AG09319 (cell line): ENCODE measurements at places on chromosomes 4 and X.

- no peak for DNase-seq
Observed at GRCh38 chr4:104589264-104589868, 94.7 kb upstream of the CXXC4 start.

DNA sequence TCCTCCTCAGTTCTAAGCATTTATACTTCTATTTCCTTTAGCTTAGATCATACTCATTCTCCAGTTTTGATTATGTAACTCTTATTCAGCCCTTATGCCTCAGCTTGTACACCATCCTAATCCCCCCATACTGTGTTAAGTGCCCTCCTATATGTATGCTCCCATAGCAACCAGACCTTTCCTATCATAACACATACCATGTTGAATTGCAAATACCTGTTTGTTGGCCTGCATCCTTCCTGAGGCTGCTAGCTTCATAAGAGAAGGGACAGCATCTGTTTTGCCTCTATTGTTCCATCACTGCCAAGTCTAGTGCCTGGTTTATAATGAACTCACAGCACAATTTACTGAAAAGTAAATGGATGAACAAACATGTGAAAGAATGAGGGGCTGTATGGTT is 443.7 kb downstream of the CENPC start:
- DNase-seq: no peak

GRCh38 chrX:137052643-137053235 is 18.9 kb upstream of the GPR101 start:
- DNase-seq: no peak

- DNase-seq: no peak
Observed at GRCh38 chr4:109290918-109291317, 11.5 kb downstream of the COL25A1 start.

DNA sequence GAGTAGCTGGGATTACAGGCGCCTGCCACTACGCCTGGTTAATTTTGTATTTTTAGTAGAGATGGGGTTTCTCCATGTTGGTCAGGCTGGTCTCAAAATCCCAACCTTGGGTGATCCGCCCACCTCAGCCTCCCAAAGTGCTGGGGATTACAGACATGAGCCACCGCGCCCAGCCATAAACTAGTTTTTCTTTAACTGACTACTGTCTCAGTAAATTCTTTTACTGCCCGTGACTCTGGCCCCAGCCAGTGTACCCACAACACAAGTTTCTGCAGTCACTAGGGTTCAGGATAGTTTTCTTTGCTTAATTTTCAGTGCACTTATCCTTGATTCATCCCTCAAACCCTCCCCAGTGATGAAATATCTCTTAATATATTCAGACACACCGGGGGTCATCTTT is 8.3 kb downstream of the SHROOM2 start:
- DNase-seq: no peak

- DNase-seq: no peak
Observed at GRCh38 chr4:176592976-176593670, 199.6 kb downstream of the VEGFC start.

- DNase-seq: peak; percentile 71
Observed at GRCh38 chr4:107283587-107284559, 247.8 kb upstream of the DKK2 start.

- no peak for DNase-seq
Observed at GRCh38 chrX:155745792-155746191, 133.0 kb upstream of the TMLHE start.

GRCh38 chr4:27215220-27215826 is 354.7 kb downstream of the STIM2 start:
- DNase-seq: no peak

DNA sequence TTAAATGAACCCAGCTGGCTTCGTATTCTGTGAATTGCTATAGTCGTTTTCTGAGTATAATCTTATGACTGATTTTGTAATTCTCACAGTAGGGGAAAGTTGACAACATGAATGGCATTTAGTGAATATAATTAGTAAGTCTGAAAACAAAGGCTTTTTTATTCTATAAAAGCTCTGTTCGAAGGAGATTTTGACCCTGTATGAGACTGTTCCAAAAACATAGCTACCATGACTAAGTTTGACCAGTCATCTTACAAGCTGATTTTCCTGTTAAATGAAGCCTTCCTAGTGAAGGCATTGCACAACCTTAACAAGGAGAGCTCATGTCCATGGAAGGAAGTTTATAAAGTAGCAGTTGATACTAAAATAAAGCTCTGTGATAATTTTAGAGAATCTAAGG is 242.3 kb downstream of the RPA4 start:
- DNase-seq: no peak

DNA sequence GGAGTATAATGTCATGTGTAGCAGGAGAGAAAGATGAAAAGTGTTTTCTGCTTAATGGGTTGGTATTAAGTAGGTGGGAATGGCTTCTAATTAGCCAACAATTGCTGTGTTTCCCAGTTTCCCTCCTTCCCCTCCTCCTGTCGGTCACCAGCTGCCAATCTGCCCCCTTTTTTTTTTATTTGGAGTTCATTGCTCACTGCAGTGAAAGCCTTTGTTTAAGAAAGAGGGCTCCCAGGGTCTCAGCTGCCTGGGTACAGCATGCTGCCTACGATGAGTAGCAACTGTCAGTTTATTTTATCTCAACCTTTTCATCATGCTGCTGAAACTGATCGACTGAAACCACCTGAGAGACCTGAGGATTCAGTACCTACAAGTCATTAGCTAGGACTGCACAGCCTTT is 149.0 kb downstream of the POU4F2 start:
- no peak for DNase-seq

DNA sequence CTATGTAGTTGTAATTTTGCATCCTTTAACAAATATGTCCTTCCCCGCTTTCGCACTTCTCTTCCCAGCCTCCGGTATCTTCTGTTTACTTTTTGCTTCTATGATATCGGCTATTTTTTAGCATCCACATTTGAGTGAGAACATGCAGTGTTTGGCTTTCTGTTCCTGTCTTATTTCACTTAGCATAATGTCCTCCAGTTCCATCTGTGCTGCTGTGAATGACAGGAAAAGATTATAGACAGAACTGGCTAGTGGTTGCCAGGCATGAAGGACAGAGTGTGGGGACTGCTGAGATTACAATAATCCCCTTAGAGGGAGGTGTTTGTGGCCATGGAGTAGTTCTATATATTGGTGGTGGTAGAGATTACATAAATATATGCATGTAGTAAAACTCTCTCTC is 588.6 kb downstream of the NLGN4X start:
- no peak for DNase-seq

GRCh38 chr4:36692586-36692985 is 411.2 kb downstream of the DTHD1 start:
- DNase-seq: no peak

- no peak for DNase-seq
Observed at GRCh38 chrX:40313269-40313668, 215.5 kb upstream of the BCOR start.

- no peak for DNase-seq
Observed at GRCh38 chr4:159267869-159268285, 165.0 kb downstream of the RAPGEF2 start.

- no peak for DNase-seq
Observed at GRCh38 chr4:41647383-41647782, 101.1 kb downstream of the PHOX2B start.

- DNase-seq: no peak
Observed at GRCh38 chrX:150372280-150372679, 9.2 kb downstream of the MAMLD1 start.

DNA sequence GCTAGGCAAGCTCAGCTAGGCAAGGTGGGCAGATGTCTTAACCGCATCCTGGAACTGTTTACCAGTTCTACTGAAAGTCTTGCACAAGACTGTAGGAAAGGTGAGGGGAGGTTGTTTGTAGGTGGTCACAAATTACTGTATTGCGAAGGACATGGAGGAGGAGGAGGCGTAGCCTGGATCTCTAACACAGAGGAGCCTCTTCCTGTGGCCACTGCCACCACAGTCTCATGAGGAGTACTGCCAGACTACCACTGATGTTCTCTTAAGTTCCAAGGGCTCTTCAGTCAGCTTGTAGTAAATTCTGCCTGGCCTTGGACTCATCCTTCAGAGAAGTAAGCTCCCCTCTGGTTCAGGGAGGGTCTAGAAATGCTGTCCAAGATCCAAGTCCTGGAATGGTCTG is 258.6 kb downstream of the FAT4 start:
- no peak for DNase-seq

DNA sequence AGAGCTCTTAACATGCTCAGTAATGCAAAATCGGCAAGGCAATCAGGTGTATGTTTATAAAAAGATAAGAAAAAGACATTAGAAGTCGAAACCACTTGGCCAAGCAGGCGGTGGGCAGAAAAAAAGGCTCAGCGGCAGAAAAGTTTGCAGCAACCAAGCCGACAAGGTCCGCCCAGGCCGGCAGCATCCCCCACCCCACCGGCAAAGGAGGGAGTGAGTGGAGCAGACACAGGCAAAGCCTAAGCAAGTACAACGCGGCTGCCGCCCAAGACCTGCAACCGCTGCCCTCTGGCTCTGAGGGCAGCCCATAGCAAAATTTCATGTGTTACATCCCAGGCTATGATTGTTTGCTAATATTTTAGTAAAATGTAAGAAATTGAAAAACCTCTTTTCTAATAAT is 125.4 kb upstream of the ZCCHC13 start:
- no peak for DNase-seq

- DNase-seq: no peak
Observed at GRCh38 chrX:45709381-45709780, 508.7 kb upstream of the DIPK2B start.

DNA sequence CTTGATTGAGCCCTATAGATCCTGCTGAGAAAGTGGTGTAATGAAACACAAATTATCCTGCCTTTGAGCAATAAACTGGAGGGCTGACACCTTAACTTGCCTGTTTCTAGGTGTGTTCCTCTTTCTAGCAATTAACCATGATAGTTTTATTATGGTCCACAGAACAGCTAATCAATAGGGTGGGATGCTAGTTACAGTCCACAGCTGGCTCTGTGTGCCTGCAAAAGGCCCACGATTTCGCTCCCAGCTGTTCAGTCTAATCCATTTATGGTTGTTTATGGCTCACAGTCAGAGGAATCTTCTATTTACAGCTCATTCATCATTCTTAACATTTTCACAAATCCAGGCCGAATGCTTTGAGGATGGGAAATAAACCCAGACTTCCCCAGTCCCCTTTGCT is 674.9 kb downstream of the SMARCA1 start:
- DNase-seq: no peak

DNA sequence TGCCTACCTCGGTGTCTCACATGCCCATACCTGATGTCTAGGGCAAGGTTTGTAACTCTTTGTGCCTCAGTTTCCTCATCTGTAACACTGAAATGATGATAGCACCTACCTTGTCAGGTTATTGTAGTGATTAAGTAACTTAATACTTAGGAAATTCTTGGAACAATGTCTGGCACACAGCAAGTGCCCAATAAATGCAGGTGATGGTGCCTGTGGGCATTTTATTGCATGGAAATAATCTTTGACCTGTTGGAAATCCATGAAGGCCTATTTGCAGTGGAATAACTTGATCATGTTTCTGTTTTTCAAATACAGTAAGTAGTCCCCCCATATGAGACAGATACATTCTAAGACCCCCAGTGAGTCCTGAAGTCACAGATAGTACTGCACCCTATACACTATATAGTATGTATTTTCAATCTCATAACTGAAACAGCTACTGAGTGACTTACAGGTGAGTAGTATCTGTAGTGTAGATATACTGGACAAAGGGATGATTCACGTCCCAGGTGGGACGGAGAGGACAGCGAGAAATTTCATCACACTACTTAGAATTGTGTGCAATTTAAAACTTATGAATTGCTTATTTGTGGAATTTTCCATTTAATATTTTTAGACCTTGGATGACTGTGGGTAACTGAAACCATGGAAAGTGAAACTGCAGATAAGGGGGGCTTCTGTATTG is 42.1 kb downstream of the AFF1 start:
- DNase-seq: no peak

- DNase-seq: no peak
Observed at GRCh38 chr4:168257768-168258167, 60.8 kb downstream of the DDX60 start.

DNA sequence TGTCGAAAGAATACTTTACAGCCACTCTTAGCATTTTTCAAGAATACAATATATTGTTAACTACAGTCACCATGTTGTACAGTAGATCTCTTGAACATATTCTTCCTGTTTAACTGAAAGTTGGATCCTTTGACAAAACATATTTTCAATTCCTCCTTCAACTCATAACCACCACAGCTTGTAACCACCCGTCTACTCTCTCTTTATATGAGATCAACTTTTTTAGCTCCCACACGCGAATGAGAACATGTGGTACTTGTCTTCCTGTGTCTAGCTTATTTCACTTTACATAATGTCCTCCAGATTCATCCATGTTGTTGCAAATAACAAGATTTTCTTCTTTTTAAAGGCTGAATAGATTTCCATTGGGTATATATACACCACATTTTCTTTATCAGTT is 338.3 kb upstream of the IGFBP7 start:
- no peak for DNase-seq

DNA sequence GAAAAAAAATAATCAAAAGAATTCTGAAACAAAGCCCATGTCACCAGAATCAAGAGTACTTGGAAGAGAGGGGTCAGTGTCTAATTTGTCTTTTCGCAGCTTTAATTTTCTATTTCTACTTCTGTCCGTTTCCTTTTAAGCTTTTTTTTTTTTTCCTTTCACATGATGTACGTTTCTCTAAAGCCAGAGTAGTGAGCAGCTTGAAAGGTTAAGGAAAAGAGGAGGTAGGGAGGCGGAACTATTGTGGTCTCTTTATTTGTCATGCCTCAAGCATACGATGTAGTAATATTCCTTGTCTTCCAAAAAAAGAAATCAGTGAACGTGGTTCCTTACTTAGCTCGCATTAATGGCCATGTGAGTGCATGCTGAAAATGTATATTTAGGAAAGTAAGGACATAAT is 311.5 kb downstream of the TENM3 start:
- no peak for DNase-seq

DNA sequence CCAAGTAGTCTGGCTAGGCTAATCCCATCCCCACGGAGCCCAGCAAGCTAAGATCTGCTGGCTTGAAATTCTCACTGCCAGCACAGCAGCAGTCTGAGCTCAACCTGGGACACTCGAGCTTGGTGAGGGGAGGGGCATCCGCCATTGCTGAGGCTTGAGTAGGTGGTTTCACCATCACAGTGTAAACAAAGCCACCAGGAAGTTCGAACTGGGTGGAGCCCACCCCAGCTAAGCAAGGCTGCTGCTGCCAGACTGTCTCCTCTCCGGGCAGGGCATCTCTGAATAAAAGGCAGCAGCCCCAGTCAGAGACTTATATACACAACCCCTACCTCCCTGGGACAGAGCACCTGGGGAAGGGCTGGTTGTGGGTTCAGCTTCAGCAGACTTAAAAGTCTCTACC is 639.6 kb downstream of the IQCM start:
- no peak for DNase-seq

DNA sequence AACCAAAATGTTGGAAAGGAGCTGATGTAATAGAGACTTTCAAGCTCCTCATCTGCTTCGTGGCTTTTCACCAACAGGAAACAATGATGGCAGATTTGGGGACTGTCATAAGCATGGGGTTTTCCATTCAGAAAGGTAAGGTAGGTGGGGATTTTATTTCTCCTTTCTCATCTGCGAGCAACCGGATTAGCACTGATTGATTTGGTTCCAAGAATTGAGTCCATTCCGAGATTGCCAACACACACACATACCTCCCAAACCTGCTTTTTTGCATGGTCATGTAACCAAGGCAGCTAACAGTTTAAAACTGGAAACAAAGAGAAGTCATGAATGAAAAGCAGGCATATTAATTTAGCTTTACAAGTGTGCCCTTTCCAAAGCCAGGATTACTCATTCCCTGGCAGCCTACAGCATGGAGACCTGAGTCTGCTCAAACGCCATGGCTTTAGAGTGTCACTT is 63.0 kb upstream of the LNX1 start:
- DNase-seq: no peak

- DNase-seq: no peak
Observed at GRCh38 chr4:47703956-47704355, 133.9 kb downstream of the CORIN start.
